ENCODE measurements at places on chromosomes 11 and 22.

DNA sequence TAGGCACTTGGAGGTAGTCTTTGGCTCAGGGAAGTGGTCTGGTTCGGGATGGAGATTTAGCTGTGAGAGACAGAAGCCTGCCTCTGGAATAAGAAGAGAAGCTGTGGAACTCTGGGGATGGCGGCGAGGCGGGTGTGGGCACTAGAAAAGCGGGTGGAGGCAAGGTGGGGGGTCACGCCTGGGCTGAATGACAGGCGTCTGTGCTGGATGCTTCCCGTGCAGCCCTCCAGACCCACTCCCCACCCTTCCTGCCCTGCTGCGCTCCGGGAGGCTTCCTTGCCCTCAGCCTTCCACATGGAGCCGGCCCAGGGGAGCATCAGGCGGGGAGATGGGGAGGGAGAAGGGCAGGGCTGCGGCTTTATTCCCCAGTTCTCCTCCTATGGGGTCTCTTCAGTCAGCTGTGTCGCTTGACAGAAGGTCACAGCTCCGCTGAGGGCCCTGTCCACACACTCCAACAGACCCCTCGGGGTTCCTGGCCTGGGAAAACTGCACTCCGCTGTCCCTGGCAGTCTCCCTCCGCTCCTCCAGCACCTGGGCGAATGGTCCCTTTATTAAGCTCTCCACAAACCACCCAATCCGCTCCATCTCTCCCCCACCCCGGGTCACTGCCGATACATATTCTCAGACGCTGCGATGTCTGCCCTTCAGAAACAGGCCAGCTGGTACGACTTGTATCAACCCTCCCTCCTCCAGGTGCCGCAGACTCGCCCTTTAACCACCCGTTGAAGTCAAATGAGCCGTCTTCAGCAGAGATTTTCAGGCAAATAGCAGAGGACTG is 6.2 kb downstream of the DNAJB13 start:
- DNase-seq, result no peak

DNA sequence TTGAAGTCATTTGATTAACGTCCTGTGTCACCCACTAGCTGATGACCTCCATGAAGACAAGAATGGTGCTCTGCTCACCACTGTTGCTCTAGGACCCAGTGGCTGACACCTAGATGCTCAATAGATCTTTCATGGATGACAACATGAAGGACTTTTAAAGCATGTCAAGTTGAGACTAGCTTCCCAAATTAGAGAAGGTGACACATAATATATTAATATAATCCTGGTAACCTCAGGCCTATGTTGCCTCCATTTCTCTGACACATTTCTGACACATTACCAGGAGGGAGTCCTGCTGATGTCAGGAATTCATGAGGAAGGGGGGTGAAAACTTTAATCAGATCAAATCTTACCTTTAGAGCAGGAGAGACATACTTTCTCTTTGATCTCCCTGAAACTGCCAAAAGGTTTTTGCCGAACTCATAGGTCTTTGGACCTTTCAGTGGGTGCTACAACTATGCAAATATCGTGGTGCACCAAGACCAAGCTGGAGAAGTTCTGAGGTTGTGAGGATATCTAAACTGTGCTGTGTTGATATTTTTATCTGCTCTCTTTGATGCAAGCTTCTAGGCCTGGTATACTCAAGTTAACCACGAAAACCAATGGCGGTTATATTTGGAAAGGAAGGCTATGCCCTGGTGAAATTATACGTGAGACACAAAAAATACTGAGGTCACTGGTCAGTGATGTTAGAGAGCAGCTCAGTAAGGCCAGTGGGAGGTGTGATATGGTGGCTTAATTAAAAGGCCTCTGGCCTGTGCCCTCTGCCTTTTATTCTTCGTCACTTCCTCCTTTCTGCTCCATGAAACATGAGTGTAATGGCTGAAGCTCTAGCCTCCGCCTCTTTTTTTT is 13.2 kb upstream of the AMPD3 start:
- no peak for DNase-seq

DNA sequence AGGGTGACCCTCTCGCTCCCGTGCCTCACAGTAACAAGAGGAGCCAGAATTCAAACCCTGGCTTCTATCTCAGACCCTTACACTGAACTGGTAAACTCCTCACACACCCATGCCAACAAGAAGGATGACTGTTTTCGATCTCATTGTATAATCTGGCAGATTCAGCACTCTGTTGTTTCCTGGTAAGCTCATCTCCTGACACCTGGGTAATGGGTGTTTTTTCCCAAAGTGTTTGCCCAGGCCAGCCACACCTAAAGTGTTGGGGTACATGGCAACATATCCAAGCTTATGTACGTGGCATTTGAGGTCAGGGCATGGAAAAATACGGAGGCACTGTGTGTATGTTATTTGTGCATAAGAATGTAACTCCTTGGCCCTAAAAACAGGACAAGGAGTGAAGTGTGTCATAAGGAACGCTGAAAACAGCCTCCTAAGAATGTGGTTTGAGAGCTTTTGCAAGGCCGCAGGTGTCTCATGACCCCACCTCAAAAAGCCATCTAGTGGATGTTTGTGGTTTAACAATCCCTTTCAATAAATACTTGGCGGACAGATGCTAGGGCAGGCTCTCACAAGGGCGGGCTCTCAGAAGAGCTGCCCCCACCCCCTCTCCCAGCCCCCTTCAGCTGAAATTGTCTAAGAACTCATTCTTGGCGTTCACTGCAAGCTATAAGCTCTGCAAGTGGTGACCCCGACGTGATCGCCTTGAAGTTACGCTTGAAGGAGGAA is at the start of gene MS4A15:
Gene MS4A15 (plus strand): TSS at position 561 of the 726 bp plus-strand sequence. CDS start 6,867 bp downstream, outside the sequence.
- no peak for DNase-seq

GRCh38 chr11:2564588-2565425 is 120.0 kb downstream of the KCNQ1 start:
- no peak for DNase-seq

- DNase-seq, result no peak
Observed at GRCh38 chr11:36296884-36297543, 926 bp downstream of the PRR5L start.

DNA sequence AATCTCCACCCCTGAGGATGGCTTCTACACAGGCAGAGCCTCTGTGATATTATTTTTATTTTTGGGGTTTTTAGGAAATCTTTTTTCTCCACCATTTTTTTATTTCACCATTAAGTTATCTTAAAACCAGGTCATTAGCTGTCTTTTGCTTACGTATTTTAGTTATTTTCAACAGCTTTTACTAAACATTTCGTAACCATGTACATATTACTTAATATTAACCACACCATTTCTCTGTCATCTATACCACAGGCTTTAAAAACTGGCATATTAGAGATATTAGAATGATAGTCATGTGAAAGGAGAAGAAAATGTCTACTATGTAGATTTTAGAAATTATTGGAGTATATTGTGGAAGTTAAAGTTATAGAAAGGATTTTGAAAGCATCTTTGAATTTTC is 37.4 kb downstream of the YAP1 start:
- DNase-seq, result no peak

- DNase-seq, result no peak
Observed at GRCh38 chr11:32152216-32152615, 61.3 kb downstream of the RCN1 start.

DNA sequence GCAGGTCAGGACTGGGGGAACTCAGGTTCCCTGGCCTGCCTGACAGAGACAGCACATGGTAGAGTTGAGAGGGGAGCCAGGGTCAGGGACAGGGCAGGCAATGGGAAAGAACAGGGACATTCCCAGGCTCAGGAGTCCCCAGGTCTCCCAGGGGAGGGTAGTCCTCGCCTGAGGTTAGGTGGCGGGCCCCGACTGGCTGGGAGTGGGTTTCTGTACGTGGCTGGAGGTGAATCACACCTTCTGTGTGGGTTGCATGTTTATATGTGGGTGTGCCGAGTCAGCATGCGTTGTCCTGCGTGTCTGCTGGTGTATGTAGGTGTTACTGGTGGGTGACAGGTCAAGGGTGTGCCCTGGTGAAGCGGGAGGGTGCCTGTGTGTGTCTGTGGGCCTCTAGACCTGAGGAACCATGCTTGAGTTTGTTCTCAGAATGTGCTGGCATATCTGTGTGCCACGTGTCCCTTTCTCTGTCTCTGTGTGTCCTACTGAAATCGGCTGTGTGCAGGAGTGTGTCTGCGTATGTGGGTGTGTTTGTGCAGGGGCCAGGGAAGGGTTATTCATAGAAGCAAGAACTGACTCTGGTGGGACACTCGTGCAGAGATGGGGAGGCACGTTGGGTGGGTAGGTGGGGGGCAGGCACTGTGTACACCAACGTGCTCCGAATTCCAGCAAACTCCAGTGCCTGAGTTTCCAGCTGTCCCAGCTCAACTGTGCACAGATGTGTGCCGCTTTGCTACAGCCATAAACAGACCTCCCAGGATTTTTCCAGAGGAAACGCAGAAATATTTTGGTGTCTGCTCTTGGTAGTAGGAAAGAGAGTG is 23.8 kb upstream of the OAF start:
- DNase-seq, result no peak

- no peak for DNase-seq
Observed at GRCh38 chr11:114169321-114169749, 109.8 kb downstream of the ZBTB16 start.

DNA sequence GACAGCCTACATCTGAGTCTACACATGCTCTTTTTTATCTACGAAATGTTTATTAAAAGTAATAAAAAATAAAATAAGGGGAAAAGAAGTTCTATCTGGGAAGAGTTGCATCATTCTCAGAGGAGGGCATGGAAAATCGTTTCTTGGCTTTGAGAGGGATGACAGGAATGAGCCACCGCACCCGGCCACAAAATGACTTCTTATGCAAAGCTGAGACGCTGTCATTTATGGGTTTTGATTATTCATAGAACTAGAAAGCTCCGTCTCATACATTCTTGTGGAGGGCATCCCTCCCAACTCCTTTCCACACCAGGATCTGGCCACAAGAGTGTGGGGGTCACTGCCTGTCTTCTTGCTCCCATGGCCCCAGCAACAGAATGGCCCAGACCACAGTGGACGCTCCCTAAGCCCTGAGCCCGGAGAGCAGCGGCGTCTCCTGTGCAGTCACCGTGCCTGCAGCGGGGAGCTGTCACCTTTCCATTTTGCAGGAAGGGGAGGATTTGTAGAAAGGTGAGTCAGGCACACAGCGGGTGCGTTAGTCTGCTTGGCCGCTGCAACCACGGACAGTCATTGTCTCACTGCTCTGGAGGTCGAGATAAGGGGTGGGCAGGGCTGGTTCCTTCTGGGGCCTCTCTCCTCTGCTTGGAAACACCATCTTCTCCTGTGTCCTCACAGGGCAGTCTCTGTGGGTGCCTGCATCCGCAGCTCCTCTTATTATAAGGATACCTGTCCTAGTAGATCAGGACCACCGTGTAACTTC is 1388.7 kb downstream of the BRD1 start:
- DNase-seq, result no peak

DNA sequence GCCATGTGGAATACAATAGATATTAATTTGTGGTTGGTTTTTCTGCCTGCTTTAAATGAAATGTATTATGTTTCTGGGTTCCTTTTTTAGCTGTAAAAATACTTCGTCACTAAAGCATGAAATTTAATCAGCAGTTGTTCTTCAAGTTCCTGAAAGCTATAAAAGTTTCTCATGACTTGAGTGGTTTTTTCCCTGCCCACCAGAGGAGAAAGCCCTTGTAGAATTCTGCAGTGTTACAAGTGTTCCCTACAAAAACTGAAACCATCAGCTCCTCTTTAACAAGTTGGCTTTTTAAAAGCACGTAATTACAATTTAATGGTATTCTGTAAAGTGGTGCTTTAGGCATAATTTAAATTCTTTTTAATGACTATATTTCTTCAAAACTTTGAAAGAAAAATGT is 56.2 kb downstream of the PANX1 start:
- DNase-seq, result no peak

GRCh38 chr11:33694346-33695050 is 6.1 kb downstream of the C11orf91 start:
- no peak for DNase-seq

- DNase-seq, result no peak
Observed at GRCh38 chr22:49765091-49765771, 62.4 kb downstream of the BRD1 start.

DNA sequence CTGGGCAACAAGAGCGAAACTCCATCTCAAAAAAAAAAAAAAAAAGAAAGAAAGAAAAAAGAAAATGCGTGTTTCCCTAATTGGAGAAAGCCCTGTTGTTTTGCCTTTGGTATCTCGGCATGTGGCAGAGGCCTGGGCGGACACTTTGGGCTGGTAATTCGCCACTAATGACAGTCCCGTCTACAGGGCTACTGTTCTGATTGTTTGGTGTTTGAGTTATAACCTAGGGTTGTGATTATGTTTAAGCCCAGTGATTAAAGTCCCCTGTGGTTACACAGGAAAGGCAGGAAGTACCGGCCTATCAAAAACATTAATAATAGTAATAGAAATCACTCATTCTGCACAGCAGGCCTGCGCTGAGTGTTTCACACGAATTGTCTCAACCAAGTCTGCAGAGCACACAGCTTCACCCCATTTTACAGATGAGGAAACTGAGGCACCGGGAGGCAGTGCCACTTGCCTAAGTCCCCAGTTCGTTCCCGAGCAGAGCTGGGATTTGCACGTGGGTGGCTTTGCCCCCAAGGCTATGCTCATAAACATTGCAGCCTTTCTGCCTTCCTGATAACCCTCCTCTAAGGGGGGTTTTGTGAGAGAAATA is 39.1 kb upstream of the GRAMD4 start:
- DNase-seq, result no peak

DNA sequence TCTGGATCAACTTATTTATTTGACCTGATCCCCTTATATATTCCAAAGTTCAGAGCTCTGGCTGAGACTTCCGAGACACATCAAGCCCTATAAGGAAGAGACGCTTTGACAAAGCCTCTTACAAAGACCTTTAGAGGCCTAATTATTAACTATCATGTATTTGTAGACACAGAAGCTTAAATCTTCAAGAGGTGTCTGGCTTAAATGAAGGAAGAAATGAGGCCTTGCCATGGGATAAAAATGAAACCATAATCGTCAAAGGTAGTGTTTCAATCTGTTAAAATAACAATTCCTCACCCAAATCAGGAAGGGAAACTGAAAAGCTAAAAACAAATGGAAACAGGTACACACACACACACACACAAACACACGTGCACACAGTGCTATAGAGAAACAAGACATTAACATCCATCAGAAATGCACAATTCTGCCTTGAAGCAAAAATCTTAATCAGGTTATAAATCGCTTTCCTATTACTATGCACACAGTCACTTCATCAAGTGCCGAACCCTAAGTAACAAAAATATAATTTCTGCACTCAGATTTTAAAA is 50.2 kb downstream of the PITPNB start:
- DNase-seq, result no peak

DNA sequence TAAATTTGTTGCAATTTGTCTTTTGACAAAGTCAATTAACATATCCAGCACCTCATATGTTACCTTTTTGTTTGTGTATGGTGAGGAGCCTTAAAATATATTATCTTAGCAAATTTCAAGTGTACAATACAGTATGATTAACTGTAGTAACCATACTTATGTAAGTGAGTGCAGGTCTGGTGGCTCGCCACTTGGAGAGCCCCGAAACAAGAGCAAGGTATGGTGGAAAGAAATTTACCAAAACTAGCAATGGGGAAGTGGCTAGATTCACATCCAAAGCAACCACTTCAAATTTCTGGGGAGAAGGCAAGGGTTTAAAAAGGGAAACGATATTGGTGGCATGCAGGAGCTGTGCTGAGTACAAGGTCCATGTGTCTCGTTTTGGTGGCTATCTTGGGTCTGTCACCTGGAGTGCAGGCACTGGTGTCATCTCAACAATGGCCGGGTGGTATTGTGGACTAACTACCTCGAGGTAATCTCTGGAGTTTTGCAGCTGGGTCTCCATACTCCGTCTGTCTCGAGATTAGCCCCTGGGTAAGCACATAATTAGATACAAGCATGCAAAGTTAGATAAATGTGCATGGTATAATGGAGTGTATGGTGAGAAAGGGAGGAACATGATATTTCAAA is 8.2 kb upstream of the FNBP4 start:
- no peak for DNase-seq
